Immature natural killer cell (primary cell): ENCODE measurements at places on chromosomes 6 and 20.
A peak's percentile ranks its signal among the peaks of the same experiment; 100 is the strongest.

DNA sequence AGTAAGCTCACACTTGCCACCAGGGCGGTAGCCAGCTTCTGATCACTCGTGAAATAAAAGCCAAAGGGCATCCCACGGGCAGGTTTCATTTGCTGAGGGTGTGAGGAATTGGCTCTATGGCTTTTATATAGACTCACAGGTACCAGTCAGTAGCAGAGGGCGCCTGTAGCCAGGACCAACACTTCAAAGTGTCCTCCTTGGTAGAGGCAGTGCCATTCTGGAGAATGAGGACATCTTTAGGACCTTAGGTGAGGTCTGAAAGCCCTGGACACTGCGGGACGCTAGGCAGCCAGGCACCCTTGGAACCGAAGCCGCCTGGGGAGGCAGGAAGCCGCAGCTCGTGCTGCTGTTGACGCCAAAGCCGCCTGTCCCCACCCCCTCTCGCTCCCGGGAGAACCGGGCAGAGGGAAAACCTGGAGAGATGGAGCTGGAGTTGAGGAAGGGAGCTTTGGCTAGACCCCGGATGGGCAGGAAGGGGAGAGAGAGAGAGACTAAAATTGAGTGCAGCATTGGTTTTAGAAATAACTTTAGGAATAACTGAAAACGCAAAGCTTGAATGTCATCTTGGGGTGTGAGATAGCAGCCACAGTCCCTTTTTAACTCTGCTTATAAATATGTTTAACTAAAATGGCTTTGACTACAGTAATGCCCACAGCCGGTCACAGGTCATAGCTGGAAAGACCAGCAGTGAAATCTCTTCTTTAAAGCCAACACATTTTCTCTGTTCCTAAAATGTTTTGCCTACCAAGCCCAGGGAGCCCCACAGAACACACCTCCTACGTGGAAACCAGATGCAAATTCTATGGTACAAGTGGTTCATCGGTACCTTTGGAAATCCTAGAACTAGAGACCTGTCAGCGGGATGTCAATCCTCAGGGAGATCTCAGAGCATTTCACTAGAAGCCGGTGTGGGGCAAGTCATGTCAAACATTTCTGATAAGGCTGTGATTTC lies 128.5 kb upstream of the CDYL start:
- DNase-seq = peak; percentile 17

DNA sequence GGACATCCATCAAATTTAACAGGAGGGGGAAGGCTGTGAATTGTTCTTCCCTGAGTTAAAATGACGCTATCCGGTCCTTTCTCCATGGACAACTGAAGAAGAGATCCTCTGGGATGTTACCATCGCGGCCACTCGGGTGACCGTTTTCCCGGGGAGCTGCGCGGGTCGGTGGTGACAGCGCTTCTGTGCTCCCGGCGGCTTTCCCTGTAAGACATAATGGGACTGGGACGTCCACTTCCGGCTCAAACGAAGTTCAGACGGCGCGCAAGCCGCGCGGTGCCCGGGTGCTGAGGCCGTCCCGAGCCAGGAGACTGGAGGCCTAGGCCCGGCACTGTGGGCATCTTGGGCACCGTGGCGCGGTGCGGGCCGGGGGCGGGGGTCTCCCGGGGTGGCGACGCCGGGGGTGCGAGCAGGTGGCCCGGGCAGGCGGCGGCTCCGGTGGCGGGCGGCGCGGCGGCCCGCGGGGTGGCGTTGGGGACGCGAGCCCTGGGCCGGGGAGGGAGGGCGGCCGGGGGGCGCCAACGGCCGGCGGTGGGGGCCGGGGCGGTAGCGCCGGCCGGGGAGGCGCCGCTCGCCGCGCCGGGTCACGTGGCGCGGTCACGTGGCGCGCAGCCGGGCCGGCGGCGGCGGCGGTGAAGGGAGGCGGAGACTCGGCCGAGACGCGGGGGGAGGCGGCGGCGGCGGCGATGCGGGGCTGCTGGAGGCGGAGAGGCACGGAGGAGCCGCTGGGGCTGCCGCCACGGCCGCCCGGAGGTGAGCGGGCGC lies 63.6 kb downstream of the GTF2H5 start:
- peak; percentile 74 for DNase-seq

DNA sequence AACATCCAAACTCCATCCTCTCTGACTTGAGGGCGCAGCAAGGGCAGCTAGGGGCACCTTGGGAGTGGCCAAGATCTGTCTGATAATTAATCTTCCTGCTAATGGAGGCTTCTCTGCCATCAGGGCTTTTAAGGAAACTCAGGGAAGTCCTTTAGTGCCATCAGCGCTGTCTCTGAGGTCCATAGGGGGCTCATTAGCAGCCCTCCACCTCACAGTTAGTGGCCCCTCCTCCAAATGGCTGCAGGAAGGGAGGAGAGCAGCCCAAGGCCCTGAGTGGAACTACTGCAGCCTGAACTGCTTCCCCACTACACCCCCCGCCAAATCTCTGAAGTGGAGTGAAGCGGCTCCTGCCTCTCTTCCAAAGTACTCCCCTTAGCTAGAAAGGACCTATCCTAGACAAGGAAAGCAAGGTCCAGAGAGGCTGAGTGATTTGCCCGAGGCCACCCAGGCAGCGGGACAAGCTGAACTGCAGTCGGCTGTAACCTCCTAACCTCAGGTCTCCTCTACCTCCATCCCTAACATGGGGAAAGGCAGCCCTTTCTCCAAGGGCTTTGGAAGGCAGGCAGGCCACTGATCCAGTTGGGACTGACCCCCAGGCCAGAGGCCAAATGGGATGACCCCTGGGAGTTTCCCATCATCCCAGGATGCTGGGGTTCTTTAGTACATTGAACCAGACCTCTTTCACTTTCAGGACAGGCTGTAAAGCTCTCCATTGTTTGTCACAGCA lies 39.5 kb upstream of the ZFAND3 start:
- no peak for DNase-seq

- no peak for DNase-seq
These were observed 1.4 kb upstream of the DDX43 start for GRCh38 chr6:73393278-73393677.

DNA sequence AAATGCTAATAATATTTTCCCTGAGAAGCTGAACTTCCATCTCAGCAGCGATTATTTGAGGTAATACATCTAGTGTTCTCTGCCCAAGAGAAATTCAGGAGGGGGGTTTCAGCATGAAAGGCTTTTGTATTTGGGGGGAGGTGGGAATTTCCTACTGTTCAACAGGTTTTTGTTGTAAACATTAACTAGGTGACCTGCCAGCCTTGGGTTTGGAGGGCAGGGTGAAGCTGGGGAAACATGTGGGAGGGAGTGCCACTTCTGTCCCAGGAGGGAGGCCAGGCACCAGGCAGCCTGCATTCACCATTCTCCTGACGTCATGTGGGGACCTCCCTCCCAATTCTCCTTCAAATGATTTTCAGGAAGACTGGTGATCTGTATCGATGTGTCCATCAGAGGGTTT lies 37.7 kb upstream of the PKHD1 start:
- DNase-seq = no peak

DNA sequence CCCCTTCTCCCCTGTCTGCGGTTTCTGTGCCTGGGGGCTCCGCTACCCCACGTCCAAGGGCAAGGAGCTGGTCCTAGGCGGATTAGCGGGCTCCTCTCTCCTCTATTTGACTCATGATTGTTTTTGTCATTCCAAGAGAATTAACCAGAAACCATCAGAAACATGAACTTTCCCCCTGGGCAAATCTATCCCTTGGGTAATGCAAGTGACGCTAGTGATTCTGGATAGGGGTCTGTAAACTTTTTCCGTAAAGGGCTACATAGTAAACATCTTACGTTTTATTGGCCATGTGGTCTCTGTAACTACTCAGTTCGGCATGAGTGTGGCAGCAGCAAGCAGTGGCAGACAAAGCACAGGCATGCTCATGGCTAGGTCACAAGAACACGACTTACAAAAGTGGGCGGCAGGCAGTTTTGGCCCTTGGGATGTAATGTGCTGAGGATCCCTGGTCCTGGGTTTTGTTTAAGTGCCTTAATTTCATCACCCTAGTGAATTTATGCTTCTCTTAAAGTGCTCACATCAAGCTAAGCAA lies 654 bp downstream of the CST11 start:
- DNase-seq = no peak

GRCh38 chr6:143902827-143903226 lies 38.6 kb downstream of the ZC2HC1B start:
- DNase-seq = no peak

GRCh38 chr6:45477278-45477677 lies 99.5 kb upstream of the SUPT3H start:
- no peak for DNase-seq

DNA sequence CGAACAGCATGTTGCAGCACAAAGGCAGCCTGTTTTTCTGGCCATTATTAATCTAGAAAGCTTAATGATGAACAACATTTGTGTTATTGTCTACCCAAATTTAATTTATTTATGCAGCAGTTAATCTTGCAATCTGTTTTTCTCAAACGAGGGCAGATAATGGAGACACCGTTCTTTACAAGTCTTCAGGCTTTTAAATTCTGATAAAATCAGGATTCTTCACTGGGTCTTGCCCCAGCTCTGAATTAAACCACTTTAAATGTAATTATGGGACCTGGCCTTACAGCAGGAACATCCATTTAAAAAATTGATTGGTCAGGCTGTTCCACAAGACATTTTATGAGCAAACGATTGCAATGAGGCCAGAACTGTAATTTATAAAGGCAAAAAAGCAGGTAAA lies 26.5 kb upstream of the INSM1 start:
- no peak for DNase-seq

DNA sequence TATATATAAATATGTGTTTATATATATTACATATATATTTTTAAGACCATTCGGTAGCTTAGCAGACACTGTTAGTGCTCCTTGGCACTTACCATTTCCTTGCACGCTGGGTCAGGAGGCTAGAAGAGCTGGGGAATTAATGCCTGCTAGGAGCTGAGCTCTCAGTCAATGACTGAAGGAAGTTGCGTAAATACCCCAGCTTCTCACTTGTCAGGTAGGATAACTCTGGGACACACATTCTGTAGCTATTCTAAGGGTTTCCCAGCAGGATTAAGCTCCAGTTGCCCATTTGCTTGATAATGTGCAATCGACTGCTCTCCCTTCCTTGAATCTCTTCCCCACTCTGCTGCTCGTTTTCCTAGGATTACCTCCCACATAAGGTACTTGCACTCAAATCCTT lies 15.7 kb upstream of the DNAAF9 start:
- DNase-seq = no peak

GRCh38 chr6:116695401-116695800 lies 14.4 kb downstream of the KPNA5 start:
- DNase-seq = peak; percentile 24

GRCh38 chr6:155473741-155474140 lies 18.1 kb upstream of the NOX3 start:
- DNase-seq = no peak

DNA sequence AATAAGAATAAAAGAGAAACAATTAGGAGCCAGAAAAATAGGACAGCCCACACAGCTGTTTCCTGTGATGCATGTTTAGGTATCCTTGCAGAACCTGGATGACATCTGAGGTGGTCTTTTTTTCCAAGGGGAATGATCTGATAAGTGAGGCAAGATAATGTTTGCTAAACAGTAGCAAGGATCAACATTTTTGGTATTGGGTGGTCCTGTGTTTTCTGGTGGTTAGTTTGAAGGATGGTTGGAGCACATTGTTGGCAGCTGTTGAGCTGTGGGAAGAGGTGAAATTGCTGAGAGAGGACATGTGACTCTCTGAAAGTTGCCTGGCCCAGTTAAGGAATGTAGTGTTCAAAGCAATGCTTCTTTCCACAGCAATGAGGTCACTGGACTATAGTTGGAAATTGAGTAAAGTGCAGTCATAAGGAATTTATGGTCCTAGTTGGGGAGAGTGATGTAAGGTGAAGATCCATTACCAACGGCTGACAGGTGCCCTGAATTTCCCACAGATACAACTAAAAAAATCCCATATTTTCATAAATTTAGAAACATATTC lies 270.2 kb upstream of the IMPG1 start:
- no peak for DNase-seq

- DNase-seq = no peak
These were observed 35.0 kb downstream of the LRRC1 start for GRCh38 chr6:53829698-53830221.

DNA sequence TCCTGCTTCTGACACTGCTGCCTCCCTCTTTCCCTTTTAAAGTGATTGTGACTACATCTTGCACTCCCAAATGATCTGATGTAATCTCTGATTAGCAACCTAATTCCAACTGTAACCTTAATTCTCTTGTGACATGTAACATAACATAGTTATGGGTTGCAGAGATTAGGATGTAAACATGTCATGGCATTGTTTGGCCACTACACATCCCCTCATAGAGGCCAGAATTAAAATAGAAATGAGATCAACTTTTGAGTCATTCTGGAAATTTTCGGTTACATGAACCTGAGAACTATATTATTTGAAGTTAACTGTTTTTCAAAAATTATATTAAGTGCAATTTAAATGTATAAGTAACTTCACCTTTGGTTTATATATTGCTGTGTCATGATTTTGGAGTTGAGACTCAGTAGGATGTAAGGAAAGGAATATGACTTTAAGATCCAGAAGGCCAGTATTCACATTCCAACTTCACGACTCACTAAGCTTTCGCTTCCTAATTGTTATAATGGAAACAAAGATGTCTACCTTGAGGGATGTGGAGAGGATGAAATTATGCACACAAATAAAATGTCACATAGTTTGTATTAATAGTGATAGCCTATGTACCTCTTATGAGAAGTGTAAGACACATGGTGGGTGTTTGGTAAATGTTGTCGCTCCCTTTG lies 611.9 kb upstream of the MAP3K7 start:
- no peak for DNase-seq

DNA sequence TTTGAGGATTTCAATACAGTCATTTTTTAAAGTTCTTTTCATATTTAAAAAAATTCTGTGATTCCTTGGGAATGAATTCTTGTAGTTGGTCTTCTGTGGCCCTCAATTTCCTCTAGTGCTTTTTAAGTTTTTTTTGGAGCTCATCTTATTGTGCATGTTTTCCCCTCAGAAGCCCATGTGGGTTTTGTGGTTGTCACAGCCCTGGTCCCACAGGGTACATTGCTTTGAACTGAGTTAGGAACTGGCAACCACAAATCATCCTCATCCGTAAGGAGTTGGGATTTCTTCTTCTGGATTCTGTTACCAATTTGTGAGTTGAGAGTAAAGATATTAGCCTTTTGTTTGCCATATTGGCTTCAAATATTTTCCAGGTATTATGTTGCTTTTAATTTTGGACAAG lies 89.9 kb downstream of the AKAP7 start:
- no peak for DNase-seq

GRCh38 chr20:51647674-51648570 lies 105.4 kb upstream of the NFATC2 start:
- no peak for DNase-seq

GRCh38 chr20:48017509-48017908 lies 232.2 kb upstream of the SULF2 start:
- no peak for DNase-seq

DNA sequence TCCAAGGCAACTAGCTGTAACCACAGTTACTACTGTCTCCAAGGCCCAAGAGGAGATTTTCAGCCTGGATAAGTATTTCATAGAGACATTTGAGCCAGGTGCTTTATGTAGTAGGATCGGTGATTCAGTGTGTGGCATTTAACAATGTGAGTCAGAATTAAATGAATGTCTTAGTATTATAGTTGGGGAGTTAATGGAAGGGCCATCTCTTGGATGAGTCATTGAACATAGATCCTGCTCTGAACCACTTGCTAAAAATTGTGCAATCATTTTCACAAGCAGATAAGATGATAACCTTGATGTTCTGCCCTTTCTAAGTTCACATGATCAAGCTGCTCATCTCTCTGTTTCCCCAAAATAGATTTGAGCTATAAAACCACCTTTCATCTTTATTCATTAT lies 668.9 kb upstream of the CITED2 start:
- peak; percentile 1 for DNase-seq
